ENCODE measurements at places on chromosomes 12 and 14.

DNA sequence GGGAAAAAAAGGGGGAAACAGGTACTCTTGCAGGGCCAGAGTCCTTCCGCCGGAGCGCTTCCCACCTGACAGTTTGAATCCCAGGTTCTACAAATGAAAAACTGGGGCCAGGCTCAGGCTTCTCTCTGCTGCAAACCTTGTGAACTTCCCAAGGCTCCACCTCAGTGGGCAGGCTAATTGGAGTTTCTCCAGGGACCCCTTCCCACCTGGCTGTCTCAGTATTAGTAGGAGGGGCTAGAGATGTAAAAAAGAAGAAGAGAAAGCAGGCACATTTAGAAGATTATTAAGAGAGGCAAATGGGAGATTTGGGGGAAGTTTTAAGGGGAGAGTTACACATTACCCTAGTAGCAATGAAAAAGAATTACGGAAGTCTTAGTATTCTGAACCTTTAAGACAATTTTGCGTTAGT lies 20.0 kb upstream of the CLEC2D start:
- DNase-seq, result no peak

DNA sequence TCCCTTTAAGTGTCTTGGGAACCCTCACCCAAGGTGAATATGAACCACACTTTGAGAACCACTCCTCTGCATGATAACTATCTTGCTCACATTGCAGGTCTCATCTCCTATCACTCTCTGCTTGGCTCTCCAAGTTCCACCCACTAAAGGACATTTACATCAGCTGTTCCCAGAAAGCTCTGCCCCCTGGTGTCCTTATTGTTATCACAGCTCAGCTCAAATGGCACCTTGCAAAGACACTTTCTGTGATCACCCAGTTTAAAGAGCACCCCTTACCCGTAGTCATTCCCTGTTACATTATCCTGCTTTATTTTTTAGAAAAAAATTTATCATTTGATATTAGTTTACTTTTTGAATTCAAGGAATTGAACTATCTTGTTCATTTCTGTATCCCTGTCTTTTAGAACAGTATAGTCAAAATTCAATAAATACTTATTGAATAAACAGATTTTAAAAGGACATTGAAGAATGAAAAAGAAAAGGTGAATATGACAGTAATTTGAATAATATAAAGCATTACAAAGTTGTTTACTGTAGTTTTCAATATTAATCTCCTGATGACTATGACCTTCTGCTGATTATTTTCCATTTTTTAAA lies 20.5 kb upstream of the GUCY2C start:
- DNase-seq, result peak; percentile 23

- DNase-seq, result no peak
Observed at GRCh38 chr12:51323317-51323960, 535 bp downstream of the BIN2 start.

- DNase-seq, result no peak
Observed at GRCh38 chr12:64240781-64241180, 18.7 kb upstream of the KICS2 start.

DNA sequence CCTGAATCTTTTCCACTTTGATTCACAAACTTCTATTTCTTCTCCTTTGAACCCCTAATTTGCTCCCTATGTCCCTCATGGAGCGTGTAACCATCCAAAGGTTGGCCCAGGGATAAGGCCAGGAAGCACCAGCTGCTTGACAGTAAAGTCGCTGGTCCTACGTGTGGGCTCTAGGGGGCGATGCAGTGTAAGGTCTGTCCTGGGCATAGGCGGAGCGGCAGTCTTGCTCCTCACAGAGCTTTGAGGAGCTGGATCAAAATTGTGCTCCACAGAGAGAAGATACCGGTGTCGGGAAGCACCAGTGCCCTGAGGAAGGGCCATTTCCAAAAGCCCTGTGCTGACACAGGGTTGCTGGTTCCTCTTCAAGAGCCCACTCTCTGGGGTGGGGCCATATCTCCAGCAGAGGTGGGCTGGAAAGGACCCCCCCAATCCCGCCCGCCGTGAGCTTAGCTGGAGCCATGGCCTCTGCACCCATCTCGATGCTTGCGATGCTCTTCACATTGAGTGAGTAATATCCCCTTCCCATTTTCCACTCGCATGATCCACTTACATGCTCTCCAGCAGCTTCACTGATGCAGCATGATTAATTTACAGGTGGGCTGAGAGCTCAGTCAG lies 49.9 kb upstream of the OR4E1 start:
- no peak for DNase-seq

DNA sequence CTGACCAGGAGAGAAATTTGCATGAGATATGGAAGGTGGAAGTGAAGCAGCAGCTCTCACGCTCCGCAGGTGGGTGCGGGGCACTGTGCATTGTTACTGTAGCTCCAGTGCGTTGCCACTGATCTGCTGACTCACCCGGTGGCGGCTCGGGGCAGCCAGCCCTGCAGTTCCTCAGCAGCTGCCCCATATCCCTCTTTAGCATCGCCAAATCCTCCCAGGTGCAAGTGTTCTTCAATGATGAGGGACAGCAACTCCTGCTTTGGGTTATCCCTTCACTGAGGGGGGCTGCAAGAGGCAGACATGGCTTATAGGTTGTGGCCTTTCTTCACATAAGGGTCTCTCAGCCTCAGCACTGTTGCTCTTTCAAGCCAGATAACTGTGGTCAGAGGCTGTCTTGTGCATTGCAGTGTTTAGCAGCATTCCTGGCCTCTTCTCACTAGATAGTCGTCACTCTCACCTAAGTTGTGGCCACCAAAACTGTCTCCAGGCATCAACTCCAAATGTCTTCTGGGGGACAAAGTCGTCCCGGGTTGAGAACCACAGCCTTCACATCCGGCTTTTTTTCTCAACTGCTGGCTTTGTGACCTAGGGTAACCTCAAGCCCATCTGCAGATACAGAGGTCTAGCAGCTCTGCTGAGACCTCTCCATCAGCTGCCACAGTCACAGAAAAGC lies 180.8 kb downstream of the EFCAB11 start:
- no peak for DNase-seq

GRCh38 chr12:53530920-53531319 lies 23.6 kb upstream of the NPFF start:
- no peak for DNase-seq

GRCh38 chr12:58314610-58315009 lies 373.2 kb downstream of the ATP23 start:
- DNase-seq, result no peak

- DNase-seq, result no peak
Observed at GRCh38 chr14:54085841-54086240, 129.2 kb upstream of the BMP4 start.

Measured in keratinocyte (primary cell).